ENCODE measurements at places on chromosomes 2 and 18. TPM values are rescaled to one million over a fixed set of nuclear protein-coding genes. Genes with fewer than 3 reads are reported as not detected.

DNA sequence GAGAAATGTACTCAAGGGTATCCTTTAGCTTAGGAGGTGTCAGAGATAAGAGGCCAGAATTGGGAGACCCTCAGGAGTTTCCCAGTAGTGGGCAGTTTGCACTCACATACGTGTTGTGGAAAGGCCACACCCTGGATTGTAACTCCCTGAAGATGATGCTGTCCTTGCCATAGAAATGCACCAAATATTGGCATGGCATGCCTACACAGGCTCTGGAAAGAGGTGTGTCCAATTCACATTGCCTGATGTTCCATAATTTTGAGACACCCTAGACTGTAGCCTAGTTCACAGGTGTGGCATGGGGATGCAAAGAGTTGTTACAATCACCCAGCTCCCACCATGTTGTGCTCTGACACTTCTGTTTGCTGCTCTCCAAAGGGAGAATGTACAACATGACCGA, 271.9 kb downstream of the CCDC85A start:
- DNase-seq = no peak

DNA sequence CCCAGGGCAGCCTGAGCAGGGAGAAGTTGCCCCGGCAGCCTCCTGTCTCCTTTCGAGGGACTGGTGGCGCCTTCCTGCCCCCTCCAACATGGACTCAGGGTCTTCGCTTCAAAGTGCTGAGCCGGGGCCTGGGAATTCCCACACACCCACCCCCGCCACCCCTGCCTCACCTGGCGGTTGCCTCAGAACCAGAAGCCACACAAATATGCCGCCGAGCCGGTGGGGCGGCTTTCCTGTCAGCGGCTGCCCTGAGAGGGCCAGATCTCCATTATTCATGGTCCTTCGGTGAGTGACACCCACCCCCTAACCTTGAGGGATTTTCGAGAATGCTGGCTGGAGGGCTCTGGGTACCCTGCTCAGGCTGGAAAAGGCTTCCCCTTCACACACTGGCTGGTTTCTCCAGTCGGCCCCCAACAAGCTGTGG, 71.7 kb downstream of the SMAD7 start:
- no peak for DNase-seq

Gene CLEC4F
- total RNA-seq = 0.10 TPM

GRCh38 chr2:9366026-9366425, 57.3 kb downstream of the ITGB1BP1 start:
- no peak for DNase-seq

DNA sequence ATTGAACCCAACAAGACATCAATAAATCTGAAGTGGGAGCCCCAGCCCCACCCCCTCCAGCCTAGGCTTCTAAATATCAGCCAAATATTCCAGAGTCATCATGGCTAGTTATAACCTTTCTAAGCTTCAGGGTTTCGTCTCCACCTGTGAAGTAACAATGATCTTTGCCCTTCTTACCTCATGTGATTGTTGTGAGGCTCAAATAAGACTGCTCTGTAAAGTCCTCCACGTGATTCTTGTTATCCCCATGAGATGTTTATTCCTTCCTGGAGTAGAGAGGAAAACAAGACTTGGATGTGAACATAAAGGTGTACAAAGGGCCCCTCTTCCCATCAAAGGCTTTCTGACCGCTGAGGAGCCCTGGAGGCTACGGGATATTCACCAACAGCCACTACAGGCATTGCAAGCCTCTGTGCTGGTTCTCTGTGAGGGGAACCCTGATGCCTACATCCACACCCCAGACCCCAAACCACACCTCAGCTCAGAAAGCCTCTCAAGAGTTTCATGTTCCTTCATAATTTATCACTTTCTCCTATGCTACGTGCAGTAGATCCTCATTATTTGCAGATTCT, 20.1 kb upstream of the REEP1 start:
- no peak for DNase-seq

DNA sequence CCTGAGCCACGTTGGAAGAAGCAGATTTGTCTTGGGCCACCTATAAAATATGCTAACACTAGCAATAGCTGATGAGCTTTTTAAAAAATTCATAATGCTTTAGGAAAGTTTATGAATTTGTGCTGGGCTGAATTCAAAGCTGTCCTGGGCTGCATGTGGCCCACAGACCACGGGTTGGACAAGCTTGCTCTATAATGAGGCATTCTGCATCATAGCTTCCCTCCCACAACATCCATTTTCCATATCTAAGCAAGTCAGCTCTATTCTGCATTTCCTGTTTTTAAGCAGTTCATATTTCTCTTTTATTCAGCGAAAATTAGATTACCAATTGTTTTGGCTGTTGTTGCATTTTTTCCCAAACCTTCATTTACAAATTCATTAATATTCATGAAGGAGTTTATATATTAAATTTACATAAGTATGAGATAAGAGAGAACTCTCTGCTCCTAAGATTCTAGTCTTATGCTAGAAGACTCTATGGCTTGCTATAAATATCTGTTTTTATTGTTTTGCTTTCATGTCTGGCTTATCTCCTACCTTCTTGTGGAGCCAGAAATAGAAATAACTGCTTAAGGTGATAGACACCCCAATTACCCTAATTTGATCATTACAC, 114.5 kb upstream of the HNRNPA3 start:
- DNase-seq = no peak

DNA sequence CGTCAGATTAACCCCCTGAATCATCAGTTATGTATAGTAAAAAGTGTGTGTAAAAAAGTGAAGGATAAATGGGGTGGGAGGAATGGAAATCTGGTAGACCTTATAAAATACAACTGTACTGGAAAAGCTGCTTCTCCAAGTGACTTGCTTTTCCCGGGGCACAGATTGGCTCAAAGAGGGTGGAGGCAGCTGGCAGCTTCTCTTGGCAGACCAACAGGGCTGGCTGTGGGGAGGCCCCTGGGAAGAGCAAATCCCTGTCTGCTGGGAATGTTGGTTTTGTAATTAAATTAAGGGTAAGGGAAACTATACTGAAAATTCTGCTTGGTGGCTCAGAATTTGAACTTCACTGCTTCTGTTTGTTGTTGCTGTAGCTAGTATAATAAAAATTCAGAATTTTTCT, 154.2 kb upstream of the DLX2 start:
- DNase-seq = no peak

Gene LANCL1
- total RNA-seq = 37.4 TPM

DNA sequence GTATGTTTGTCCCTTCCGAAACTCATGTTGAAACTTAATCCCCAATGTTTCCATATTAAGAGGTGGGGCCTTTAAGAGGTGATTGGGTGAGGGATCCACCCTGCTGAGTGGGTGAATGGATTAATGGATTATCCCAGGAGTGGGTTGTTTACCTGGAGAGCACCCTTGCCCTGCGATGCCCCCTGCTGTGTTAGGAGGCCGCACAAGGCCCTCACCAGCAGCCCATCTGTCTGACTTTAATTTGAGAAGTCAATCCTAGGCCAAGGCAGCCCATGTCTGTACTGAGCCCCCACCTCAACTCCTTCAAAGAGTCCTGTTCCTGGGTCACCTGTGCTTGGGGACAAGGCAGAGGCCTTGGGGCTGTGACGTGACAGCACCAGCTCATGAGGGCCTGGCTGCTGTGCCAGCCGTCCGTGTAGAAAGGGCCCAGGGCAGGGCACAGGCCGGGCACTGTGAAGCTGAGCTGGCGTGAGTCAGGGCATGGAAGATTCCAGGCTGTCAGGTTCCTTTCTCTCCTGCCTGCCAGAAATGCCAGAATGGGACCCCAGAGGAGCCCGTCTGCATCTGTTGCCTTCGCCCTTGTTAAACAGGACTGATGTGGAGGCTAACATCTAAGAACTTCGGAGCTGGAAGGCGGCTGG, 21.3 kb upstream of the TAF1B start:
- DNase-seq = no peak

Data from skin of body (tissue), 3 donors.